ENCODE measurements at places on chromosomes 16 and 17.

DNA sequence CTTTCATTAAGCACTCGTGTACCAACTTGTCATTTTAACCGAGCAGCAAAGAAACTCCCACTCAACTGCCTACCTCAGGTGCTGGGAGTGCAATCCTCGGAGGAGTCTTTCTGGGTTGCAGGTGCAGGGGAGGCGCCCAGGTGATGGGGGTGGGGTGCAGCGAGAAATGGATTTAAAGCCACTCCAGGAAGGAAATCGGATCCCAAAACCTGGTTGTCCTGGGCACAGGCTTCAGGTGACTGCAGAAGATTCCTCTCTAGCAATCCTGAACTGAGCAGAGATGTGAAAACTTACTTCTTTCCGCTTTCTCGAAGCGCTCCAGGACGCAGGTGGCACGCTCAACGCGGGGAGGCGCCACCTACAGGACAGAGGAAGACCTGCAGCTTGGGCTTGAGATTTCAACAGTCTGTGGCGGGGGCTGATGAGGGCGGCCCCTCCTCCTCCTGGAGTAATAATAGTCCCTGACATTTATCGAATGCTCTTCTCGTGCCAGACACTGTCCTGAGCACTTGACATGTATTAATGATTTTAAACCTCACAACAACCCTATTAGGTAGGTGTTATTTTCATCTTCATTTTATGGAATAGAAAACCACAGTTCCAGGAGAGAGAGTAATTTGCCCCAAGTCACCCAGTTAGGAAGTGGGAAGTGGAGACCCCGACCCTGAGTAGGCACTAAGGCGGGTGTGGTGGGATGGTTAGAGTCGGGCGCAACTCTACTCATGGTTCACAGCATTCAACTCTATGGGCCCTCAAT, 27.2 kb upstream of the SKAP1 start:
- no peak for DNase-seq

DNA sequence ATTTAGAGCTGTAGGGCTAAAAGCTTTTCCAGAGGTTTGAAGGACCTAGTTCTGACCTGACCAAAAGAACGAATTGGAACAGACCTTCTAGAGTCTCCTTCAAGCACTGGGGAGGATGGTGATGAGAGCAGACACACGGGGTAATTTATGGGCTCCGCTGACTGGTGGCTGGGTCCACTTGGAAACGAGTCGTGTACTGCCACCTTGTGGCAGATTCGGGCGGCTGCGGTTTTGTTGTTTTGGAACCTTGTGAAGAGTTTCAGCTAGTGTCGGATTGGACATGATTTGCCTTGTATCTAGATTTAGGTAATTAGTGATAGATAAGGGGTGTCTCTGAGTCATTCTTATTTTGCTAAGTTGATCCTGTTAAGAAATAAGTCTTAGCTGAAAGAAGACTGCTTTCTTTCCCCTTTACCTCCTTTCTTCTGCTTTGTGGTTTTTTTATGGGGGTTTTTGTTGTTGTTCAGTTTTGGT, 98.9 kb downstream of the AATF start:
- peak; percentile 79 for DNase-seq

- DNase-seq = no peak
Measured at GRCh38 chr16:83627996-83628395, 179.8 kb upstream of the HSBP1 start.

GRCh38 chr16:54538276-54538675, 251.7 kb upstream of the IRX3 start:
- DNase-seq = no peak
